ENCODE measurements at places on chromosomes 2 and 18.

DNA sequence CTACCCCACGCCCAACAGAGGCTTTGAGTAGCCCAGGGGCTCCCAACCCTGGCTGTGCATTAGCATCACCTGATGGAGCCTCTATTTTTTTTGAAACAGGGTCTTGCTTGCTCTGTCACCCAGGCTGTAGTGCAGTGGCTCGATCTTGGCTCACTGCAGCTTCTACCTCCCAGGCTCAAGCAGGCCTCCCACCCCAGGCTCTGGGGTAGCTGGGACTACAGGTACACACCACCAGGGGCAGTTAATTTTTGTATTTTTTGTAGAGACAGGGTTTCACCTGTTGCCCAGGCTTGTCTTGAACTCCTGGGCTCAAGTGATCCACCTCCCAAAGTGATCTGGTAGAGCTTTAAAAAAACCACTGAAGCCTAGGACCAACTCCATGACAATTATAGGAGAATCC, 394.8 kb upstream of the ATP5MC3 start:
- DNase-seq, result no peak

DNA sequence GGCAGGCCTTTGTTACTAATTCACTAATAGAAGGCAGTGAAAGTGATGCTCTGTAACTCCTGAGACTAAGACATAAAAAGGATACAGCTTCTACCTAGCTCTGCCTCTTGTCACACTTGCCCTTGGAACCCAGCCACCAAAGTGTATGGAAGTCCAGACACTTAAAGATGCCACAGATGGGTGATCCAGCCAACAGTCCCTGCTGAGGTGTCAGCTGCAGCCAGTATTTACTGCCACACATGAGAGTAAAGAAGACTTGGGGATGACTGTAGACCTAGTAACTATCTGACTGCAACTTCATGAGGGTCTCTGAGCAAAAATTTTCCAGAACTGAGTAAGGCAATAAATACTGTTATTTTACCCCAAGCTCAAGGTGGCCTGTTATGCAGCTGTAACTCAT, 8.8 kb downstream of the IMMT start:
- DNase-seq, result no peak

- no peak for DNase-seq
Measured at GRCh38 chr2:102806250-102806837, 44.5 kb downstream of the TMEM182 start.

GRCh38 chr18:10518595-10519255, 7.1 kb upstream of the NAPG start:
- no peak for DNase-seq

- no peak for DNase-seq
Measured at GRCh38 chr2:159187106-159187505, 99.4 kb downstream of the WDSUB1 start.

DNA sequence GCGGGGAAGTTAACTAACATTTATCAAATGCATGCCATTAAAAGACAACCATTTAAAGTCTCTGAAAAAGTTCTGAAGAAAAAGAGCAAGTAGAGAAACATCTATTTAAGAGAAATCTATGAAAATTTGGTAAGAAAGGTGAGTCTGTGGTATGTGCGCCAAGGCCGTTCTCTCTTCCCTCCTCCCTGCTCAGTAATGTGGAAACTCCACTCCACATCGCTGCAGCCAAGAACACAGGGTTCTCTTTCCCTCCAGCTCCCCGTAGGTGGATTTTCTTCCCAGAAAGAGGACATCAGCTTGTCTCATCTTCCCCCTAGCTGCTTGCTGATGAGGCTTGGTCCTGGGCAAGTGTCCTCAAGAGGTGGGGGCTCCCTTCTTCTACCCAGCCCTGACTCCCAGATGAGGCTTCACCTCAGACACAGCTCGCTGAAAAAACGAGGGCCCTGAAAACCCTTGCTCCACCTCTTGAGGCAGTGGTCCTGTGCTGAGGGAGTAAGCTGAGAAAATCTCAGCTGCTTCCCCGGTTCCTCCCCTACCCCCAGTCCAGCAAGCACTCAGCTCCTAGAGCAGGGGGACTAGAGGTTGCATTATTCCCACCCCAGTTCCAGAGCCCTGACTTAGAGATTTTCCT, 45.8 kb upstream of the PTPRM start:
- DNase-seq, result no peak

DNA sequence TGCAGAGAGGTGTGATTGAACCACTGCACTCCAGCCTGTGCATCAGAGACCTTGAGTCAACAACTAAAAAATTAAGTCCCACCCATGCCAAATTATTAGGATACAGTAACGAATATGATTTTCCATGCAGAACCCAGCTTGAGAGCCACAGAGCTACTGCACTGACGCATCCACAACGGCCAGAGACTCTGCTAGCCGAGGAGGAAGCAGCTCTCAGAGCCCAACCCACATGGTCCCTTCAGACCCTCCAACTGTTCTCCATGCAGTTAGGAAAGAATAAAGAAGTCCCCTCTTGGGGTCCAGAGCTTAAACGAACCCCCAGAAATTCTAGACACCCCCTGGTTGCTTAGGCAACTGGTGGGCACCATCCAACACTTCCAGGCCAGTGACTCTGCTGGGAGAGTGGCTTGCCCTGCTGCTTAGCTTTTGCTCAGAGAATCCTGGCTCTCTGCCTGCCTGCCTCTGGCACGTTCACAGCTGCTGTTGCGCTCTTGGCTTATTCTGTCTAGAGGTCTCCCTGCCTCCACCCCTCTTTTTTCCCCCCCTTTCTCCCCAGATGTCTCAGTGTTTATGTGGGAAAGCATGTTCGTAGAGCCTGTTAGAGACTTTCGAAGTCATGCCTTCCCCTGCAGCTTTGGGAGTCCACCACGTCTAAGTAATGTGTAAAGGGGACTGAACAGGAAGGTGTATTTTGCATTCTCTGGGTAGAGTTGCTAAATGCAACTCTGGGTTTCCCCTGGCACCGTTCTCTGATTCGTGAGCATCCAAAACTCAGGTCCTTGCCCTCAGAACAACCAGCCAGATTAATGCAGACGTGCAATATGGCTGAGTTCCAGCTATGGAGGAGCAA, 26.0 kb upstream of the SP3 start:
- DNase-seq, result no peak

DNA sequence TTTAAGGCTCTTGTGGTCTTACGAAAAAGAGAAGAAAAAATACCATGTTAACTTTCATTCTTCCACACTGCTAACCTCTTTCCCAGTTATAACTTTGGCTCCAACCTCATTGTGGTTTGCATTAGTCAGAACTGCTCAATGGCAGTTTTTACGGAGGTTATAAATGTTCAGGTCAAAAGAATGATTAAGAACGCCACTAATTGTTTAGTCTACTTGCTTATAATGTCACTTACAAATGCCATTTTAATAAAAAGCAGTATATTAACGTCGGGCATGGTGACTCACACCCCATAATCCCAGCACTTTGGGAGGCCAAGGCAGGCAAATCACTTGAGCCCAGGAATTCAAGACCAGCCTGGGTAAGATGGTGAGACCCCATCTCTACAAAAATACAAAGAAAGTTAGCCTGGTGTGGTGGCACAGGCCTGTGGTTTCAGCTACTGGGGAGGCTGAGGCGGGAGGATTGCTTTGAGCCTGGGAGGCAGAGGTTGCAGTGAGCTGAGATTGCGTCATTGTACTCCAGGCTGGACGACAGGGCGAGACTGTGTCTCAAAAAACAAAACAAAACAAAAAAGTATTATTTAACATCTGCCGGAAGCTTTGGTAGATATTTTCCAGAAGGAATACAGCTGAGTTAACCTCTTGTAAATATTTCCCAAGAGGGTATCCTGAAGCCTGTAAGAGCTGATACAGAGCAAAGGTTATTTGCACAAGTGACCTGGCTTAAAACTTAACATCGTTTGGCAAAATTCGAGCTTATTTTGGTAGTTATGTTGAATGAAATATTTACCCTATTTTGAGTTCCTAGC, 5.1 kb downstream of the AGPS start:
- DNase-seq, result no peak

DNA sequence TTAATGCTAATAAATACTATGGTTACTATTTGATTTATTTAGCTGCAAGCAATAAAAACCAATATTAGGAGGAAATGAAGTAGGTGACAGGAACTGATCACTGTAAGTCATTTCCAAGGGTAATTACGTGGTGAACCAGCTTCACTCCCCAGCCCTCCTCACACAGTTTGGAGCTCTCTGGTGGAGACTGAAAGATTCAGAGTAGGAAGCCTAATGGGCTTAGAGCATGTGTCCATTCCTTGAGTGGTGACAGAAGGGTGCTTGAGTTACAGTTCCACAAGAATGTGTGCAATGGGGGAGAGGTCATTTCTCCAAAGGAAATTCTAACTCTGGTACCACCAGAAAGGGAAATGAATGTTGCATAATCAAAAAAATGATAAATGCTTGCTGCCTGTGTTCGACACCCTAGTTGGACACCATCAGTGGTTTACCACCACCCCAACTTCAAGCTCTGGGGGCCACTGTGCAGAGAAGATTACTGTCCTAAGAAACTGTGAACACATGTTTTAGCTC, 285.1 kb upstream of the MMADHC start:
- DNase-seq, result no peak

DNA sequence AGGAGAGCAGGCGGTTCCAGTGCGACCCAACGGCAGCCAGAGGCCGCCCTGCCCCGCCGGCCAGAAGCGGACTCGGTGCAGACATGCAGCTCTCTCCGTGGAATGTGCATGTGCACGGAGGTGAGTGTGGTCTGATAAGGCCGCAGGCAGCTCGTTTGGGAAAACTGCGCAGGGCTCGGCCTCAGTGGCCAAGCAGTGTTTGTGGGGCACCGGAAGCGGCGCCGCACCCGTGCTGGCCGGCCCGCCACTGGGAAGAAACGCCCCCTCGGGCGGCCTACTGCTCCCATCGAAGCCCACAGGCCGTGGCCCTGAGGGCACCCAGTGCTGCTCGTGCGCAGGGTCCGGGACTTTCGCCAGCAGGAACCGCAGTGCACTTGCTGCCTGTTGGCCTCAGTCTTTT, 25.2 kb downstream of the PRELID3A start:
- DNase-seq, result no peak

DNA sequence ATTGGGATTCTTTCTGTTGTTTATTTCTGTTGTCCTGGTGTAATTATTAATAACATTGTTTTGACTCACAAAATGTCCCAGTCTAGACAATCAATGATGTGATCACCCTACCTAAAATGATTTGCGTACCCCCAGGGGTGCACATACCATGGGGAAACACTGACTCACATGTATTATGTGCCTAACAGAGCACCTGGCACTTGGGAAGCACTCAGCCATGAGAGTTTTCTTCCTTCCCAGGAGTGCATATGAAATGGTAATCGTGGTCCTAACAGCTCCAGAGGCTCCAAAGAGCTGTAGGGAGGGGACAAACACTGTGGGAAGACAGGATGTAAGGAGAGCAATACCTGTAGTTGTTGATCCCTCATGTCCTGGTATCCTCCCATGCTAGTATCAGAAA, 187.8 kb upstream of the ERBB4 start:
- no peak for DNase-seq

GRCh38 chr2:129252781-129253460, 726.5 kb upstream of the RAB6C start:
- DNase-seq, result no peak

GRCh38 chr18:77671456-77672167, 422.0 kb downstream of the GALR1 start:
- no peak for DNase-seq

- DNase-seq, result no peak
Measured at GRCh38 chr18:76234676-76235060, 260.4 kb downstream of the ZNF516 start.

GRCh38 chr2:110197452-110197851, 7.4 kb downstream of the NPHP1 start:
- no peak for DNase-seq

- no peak for DNase-seq
Measured at GRCh38 chr2:27847333-27847732, 42.9 kb downstream of the RBKS start.

DNA sequence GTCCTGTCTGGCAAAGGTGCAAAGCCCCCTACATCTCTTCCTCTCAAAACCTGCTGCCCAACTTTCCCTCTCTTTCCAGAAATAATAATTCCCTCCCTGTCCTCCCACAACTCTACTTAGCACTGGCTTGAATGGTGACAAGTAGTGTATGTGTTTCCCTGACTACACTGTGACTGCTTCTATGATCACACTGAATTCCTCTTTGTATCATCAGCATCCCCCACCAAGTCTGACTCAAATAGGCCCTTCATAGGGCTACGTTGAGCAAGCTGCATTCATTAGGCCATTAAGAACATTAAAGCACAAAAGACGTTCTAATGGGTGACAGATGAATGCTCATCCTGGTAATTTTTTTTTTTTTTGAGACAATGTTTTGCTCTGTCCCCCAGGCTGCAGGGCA, 13.7 kb upstream of the ST3GAL5 start:
- DNase-seq, result no peak

DNA sequence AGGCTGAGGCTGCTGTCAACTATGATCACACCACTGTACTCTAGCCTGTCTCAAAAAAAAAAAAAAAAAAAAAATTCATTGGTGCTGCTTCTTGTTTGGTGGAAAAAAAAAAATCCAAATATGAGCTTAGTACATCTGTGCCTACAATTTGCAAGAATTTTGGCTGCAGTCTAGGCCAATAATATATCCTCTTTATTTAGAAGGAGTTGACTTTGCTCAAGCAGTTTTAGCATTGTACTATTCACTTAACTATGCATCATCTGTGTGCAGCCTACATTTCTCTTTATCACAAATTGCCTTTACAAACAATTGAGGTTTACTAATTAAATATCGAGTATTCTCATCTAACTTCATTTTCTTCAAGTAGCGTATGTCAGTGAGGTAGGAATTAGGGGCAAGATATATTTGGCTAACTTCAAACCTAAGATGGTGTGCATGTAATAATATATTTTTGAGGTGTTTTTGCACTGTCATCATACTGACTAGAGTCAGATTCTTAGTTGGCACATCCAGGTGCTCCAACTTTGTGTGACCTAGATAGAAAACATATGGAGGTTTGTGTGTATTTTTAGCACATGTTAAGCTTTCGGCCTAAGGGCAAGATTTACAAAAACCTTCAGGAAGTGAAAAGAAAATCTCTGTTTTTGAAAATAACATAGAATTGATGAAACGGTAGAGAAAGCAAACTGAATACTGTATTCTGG, 51.8 kb downstream of the PMS1 start:
- DNase-seq, result no peak

DNA sequence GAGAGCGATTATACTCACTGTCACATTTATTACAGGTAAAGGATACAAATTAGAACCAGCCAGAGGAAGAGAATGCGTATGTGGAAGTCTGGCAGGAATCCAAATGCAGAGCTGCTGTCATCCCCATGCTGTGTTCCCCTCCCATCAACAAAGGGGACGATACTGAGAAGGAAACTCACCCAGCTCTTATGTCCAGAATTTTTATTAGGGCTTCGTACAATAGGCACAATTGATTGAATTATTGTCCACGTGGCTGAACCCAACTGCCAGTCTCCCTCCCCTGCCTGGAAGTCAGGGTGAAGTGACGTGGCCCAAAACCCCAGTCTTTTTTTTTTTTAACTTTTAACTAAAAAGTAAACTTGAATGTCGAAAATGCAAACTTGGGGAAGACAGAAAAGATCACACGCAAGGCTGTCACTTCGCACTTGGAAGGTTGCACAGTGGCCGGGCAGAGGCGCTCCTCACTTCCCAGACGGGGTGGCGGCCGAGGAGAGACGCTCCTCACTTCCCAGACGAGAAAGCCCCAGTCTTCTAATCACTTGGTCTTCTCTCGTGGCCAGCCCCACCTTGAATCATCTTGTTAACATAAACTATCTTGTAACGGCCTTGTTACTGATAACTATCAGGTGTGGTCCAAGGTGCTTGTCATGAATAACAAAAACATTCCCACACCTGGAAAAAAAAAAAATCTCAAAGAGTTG, 40.0 kb upstream of the ITSN2 start:
- DNase-seq, result no peak
